SIG-M5 (cell line): ENCODE measurements at places on chromosomes 3 and 15.

DNA sequence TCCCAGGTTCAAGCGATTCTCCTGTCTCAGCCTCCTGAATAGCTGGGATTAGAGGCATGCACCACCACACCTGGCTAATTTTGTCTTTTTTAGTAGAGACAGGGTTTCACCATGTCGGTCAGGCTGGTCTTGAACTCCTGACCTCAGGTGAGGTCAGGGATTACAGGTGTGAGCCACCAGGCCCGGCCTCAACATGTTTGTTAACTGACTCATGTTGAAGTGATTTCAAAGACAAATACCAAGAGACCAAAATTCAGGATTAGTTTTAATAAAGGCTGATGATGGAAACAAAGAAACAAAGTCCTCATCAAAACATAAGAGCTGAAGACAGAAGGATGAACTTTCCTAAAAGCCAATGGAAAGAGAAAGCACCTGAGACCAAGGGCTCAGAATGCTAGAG, 36.5 kb downstream of the SLC12A6 start:
- no peak for DNase-seq

GRCh38 chr3:150370122-150370602, 37.9 kb upstream of the TSC22D2 start:
- no peak for DNase-seq

DNA sequence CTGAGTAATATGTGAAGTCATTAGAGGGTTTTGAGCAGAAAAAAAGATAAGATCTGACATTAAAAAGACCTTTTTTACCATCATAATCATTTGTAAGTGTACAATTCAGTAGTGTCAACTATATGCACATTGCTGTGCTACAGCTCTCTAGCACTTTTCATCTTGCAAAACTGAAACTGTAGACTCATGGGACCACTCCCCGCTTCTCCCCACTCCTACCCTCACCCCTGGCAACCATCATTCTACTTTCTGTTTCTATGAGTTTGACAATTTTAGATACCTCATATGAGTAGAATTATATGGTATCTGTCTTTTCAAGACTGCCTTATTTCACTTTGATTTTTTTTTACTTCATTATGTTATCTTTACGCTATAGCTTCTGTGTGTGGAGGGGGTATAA, 112.8 kb downstream of the NSUN3 start:
- DNase-seq, result no peak

- no peak for DNase-seq
These were observed 12.0 kb downstream of the CLASP2 start for GRCh38 chr3:33706056-33706455.

DNA sequence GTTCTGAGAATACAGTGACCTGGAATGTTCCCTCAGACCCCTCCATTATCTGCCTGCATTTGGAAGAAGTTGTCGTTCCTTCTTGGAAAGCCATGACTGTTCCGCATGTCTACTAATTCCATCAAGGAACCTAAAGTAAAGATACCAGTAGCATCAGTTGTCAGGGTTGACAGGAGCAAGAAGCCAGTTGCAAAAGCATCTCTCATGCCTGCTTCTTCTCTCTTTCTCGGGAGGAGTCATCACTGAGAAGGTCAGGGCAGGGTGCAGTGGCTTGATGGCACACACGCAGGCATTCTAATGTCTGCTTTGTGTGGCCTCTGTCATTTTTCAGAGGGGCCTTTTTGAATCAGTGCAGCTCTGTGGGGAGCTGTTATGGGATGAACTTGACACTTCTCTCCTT, 276.6 kb upstream of the TPM1 start:
- no peak for DNase-seq

- no peak for DNase-seq
These were observed 26.4 kb downstream of the ACAA1 start for GRCh38 chr3:38110314-38111050.

- no peak for DNase-seq
These were observed 20.8 kb downstream of the STAC start for GRCh38 chr3:36401056-36401455.

DNA sequence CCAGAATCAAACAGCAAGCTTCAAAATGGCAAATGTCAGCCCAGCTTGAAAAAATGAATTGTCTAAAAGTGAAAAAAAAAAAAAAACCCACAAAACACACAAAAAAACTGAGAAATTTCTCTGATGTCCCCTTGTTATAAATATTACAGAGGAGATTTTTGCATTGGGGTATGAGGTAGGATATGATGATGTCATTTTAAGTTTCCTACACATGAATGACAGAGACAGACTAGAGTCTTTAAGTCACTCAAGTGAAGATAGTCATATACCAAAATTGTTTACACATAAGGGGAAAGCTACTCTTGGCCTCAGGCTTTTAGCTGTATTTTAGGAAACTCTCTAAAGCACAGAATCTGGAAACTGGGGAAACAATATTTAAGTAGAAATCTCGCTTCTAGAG, 32.9 kb downstream of the TIMP4 start:
- no peak for DNase-seq

DNA sequence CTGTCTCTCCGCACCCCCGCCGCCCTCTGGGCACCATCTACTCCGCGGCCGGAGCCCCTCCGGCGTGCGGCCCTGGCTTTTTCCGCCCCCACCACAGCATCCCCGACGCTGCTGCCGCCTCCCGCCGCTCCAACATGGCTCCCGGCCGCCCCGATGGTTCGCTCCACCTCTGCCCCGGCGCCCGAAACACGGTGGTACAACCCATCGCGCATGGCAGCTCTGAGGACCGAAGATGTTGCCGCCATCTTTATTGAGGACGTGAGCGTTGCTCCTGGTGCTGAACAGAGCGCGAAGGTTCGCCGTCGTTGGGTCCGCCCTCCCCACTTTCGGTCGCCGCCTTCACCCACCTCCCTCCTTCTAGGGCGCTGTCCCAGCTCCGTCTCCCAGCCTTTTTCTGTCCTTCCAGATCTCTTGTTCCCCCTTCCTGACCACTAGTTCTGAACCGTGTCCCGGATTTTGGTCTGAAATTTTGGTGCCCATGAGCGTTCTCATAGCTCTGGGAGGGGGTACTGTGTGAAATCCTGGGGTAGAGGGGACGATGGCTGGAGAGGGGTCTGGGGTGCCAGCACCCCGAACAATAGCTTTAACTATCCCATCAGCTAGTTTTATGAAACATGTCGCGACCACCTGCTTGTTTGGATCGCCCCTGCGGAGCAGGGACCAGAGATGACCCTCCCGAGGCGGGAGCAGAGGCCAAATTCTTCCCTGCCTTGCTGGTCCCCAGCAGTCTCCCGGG, at the start of gene CELSR3:
CELSR3 (minus strand) TSS at position 134 of the 736 bp plus-strand sequence. CDS start 252 bp downstream, outside the sequence.
- DNase-seq, result peak; percentile 60

GRCh38 chr3:172787746-172788145, 37.2 kb downstream of the ECT2 start:
- no peak for DNase-seq

- DNase-seq, result no peak
These were observed 627.2 kb downstream of the CADM2 start for GRCh38 chr3:85586018-85586417.

- no peak for DNase-seq
These were observed 26.9 kb downstream of the PXK start for GRCh38 chr3:58359621-58360020.

DNA sequence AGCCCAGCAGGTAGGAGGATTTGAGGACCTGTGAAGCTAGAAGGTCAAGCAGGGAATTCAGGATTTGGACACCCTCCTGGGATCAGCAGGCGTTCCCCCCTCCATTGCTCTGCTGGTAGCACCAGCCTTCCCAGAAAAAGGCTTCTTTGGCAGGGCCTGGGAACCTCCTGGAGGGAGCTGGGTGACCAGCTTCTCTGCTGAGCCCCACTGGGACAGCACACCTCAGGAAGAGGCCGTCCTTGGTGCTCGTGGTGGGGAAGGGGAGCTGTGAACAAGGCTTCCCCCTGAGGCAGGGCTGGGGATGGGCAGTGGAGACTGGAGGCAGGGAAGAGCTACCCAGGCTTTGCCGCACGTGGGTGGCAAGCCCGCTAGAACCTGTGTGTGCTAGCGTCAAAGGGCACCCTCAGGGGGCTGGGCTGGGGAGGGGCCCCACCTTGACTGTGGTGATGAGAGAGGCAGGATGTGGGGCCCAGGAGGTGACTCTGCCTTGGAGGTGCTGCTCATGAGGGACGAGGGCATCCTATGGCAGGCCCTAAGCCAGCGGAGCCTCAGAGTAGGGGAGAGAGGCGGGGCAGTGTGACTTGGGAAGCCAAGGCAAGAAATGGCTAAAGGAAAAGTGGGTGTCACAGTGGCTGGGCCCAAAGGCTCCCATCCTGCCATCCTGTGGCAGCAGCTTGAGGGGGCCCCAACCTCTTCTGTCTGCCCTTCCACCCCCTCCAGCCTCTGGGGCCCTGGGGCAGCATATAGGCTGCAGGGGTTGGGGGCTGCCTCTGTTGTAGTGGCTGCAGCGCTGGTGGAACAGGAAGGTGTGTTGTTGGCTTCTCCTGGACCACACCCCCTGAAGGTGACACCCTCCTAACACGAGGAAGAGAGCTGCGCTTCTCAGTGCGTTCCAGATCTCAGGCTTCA, 20.7 kb downstream of the KLF13 start:
- no peak for DNase-seq

- DNase-seq, result no peak
These were observed 11.7 kb downstream of the ITGA11 start for GRCh38 chr15:68420186-68420684.

- DNase-seq, result no peak
These were observed 46.7 kb upstream of the MYZAP start for GRCh38 chr15:57544848-57545480.

DNA sequence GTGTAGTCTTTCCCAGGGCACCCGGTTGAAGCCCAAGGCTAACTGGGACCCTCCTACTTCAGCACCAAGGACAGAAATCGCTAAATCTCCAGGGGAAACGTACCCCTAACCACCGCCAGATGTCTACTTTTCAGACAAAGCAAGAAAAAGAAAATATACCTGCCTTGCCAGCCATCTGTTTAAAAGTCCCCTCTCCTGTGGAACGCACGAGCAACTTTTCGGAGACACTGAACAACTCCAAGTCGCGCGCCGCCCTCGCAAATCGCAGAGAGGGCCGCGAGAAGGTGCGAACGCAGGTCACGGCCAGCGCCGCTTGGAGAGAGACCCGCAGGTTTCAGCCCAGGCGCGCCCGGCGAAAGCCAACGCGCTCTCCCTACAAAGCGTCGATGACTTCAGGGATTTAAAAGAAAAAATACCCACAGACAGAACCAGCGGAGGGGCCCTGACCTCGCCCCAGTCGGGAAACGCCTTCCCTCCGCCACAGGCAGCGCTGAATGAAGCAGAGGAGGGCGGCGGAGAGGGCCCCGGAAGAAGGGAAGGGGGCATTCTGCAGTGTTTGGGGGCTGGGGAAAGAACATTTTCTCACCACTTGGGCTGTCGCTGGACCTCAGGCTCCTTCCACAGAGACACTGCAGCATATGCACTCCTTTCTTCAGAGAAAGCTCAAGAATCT, 213.1 kb downstream of the FGF12 start:
- DNase-seq, result no peak

GRCh38 chr3:169295912-169296570, 367.5 kb downstream of the MECOM start:
- no peak for DNase-seq

- DNase-seq, result no peak
These were observed 77.5 kb upstream of the PRR23C start for GRCh38 chr3:139122221-139122581.

DNA sequence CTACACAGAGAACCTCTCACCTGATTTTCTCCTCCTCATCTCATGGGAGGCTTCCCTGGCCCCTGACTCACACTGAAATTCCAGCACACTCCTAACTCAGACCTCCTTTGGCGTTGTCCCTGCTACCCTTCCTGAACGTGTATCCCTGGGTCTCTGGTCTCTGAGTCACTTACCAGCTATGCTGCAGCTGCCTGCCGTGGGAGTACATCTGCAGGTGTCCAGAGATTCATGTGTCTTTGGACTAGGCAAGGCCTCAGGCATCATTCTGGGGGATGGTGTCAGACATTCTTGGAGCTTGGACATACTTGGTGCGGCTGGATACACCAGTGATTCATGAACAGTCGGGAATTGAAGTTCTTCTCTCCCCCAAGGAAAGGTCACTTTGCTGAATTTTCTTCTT, 148.8 kb upstream of the TRIM42 start:
- no peak for DNase-seq
